ENCODE measurements at places on chromosomes 4 and X.

- no peak for DNase-seq
These were observed 352.0 kb upstream of the GALNTL6 start for GRCh38 chr4:171461191-171461590.

DNA sequence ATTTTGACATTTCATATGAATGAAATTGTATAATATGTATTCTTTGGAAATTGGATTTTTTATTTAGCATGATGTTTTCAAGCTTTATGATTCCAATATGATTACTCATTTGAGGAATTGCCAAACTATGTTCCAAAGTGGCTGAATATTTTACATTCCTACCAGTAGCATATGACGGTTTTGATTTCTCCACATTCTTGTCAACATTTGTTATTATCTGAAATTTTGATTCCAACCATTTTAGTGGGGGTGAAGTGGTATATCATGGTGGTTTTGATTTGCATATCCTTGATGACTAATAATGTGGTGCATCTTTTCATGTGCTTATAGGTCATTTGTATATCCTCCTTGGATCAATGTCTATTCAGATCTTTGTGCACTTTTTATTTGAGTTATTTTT lies 2.6 kb upstream of the BEX1 start:
- DNase-seq: no peak

DNA sequence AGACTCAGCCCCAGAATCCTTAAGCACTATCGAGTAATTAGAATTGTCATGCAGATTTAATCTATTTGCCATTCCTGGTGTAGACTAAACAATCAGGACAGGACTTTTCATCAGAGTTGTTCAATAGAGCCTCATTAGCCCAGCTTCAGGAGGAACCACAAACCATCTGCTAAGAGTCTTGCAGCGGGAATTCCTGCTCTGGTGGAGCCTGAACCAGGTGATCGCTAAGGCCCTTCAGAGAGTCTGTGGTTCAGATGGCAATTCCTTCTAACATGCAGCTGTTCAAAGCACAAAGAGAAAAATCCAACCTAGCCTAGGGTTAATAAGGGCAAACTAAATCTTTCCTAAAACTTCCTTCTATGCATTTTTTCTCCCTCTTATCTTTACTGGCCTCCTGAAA lies 119.1 kb upstream of the CPEB2 start:
- no peak for DNase-seq

GRCh38 chr4:3413217-3413671 lies 28.5 kb upstream of the HGFAC start:
- DNase-seq: no peak

Data from stimulated activated CD4-positive, alpha-beta T cell treated with anti-CD3 and anti-CD28 coated beads, Interleukin-1b, Interleukin-23, amount 100 ng/mL, for 1 hour (primary cell).